ENCODE measurements at places on chromosomes 6 and 20.

DNA sequence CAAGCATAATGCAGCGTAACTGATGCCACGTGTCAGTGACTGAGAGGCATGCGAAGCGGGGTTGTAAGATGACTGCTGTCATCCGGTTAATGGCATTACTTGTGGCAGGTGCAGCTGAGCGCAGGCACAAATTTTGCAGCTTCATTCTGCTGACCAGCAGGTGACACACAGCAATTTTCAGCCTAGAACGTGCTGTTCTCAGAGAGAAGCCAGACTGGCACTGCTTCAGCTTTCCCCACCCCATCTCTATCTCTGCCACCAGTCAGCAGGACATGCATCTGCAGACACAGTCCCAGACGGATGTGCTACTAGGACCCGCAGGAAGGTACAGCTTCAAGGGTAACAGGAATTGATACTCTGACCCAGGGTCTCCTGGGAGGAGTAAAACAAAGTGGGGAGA, 221.8 kb downstream of the KIF16B start:
- no peak for DNase-seq

- no peak for DNase-seq
These were observed 98.2 kb upstream of the HDGFL1 start for GRCh38 chr6:22471132-22471690.

DNA sequence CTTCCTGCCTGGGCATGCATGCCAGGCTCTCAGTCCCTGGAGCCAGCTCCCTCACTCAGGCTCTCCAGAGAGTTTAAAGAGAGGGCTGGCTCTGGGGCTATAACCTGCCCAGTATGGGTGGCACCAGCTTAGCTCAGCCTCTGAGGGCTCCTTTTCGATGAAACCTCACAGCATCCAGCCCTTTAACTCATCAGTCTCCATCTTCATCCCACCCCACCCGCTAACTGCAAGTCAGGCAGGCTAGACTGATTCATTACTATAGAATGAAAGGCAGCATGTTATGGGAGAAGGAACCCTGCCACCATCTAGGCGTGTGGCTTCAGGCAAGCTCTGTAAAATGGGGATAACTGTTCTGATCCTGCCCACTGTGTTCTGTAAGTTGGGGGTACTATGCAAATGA, 53.5 kb downstream of the RAB44 start:
- DNase-seq: no peak

- no peak for DNase-seq
These were observed 201.1 kb downstream of the OGFRL1 start for GRCh38 chr6:71489736-71490135.

DNA sequence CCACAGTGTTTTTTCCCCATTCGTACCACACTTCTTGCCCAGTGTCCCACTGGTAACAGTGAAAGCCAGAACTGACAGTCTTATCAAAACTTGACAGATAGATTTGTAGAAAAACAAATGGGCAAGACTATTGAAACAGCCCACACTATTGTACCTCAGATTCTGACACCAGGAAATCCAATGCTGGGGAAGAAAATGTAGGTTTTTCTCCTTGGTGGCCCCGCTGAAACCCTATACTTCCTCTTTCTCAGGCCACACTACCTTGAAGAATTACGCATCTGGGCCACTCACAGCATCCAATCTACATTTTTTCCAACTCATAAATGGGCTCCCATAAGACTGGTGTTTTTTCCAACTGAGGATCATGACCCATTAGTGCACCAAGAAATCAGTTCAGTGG, 90.9 kb upstream of the HDDC2 start:
- DNase-seq: no peak

DNA sequence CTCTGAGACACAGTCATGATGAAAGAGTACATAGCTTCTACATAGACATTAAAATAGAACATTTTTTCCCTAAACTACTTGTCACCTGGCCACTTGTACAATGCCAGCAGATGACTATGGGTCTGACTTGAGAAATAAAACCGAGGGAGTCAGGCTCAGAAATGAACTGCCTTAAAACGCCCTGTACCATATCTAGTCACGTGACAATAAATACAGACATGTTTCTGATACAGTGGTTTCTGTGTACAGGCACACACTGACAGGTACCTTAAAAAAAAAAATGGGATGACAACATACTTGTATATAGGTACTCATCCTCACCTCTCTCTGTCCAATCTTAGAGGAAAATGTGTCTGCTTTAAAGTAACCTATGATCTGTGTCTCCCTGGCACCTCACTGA, 144.1 kb downstream of the SH3BGRL2 start:
- no peak for DNase-seq

- DNase-seq: no peak
These were observed 50.0 kb downstream of the CNKSR3 start for GRCh38 chr6:154460306-154461071.

DNA sequence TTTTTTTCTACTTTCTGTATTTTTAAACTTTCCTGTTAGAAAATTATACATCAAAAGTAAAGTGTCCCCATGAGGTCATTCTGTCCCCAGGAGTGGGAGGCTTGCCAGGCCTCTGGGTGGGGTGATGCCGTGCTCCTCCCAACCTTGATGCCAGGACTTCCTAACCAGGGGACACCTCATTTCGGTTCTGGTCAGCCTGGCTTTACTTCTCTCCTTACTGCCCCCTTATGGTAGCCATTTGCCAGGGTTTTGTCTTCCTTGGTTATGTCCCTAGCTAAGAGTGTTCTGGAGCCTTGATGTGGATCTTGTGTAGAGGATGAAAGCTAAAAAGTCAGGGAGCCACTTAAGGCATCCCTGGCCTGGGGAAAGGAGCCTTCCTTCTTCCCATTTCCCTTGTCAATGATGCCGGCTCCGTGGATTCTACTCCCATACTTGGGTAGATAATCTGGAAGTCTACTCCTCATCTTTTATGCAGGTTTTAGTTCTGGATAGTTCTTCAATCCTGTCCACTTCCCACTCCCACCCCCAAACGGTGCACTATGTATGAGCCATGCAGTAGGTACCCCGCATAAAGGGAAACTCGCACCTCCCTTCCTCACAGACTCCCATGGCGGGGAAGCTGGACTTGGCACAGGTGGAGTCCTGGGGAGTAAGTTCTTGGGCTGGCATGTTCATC, 164.1 kb upstream of the SALL4 start:
- no peak for DNase-seq

GRCh38 chr6:146909376-146909775, 294.8 kb upstream of the STXBP5 start:
- no peak for DNase-seq

DNA sequence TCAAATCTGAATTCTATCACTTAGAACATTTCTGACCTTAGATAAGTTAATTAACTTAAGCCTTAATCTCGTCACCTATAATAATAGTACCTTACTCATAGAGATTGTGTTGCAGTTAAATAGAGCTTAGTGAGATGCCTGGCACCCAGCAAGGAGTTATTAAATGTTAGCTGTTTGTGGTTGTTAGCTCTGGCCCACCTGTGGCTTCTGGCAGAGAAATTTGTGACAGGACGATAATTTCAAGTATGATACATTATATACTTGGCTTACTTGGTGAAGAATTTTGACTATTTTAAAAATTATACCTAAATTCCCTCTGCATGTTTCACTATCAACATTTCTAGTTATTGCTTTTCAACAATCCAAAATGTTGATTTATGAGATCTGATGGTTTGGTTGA, 102.9 kb upstream of the CEP162 start:
- DNase-seq: no peak

DNA sequence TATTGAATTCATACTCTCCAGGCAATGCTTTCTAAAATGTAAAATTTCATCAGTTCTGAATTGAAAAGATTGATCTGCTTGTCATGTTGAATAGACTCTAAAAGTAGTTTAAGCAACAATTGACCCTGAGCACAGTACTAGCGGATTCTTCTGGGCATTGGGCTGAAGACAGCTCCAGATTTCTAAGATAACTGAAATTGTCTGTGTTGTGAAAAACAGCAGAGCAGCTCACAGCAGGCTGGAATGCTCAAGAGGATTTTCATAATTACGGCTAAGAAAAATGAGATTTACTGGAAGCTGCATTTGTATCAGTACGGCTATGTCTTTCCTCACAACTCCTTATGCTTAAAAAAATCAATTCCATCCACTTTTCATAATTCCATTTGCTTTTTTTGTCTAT, 373.7 kb downstream of the HACE1 start:
- no peak for DNase-seq

DNA sequence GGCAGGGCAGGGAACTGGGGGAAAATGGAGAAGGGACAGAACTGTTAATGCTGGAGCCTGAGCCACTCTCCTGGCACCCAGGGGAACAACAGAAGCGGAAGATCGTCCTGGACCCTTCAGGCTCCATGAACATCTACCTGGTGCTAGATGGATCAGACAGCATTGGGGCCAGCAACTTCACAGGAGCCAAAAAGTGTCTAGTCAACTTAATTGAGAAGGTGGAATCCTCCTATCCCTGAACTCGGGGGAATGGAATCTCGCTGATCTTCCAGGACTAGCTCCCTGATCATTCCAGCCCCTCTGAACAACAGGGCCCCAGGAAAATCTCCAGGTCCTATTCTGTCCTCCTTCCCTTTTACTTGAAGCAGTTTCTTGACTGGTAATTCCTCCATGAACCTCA, 2.0 kb downstream of the CFB start:
- DNase-seq: no peak

GRCh38 chr6:90955246-90955645, 368.4 kb upstream of the MAP3K7 start:
- no peak for DNase-seq

GRCh38 chr20:33601861-33602260, 60.3 kb upstream of the C20orf144 start:
- no peak for DNase-seq

DNA sequence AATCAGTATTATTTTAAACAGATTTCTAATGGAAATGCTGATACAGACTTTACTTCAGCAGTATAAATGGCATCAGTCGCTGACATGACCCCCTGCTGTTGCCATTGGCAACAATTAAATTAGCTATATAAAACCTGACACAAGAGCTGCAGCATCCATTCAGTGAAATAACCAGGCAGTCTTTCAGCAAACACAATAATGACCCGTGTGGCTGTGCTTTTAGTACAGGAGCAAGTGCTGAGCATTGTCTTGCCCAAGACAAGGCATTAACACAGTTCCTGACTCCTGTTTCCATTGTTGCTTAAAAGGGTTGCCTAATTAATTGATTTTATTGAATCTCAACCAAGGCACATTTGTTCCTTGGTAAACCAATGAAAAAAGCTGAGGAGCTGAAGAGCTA, 382.1 kb downstream of the HACE1 start:
- no peak for DNase-seq

DNA sequence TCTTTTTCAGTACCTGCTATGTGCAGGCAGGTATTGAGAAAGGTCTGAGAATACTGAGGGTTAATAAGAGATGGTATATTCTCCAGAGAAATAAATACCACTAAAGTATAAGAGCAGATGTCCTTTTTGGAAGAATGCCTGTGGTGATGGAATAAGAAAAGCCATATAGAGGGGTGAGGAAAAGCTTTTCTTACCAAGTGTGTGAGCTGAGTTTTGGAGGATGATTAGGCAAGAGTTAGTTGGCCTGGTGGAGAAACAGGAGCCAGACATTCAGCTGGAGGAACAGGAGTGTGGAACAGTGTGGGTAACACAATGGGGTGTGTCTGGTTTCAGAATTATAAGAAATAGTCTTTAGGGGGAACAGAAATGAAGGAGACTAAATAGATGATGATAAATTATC, 19.9 kb downstream of the ZNF451 start:
- no peak for DNase-seq

DNA sequence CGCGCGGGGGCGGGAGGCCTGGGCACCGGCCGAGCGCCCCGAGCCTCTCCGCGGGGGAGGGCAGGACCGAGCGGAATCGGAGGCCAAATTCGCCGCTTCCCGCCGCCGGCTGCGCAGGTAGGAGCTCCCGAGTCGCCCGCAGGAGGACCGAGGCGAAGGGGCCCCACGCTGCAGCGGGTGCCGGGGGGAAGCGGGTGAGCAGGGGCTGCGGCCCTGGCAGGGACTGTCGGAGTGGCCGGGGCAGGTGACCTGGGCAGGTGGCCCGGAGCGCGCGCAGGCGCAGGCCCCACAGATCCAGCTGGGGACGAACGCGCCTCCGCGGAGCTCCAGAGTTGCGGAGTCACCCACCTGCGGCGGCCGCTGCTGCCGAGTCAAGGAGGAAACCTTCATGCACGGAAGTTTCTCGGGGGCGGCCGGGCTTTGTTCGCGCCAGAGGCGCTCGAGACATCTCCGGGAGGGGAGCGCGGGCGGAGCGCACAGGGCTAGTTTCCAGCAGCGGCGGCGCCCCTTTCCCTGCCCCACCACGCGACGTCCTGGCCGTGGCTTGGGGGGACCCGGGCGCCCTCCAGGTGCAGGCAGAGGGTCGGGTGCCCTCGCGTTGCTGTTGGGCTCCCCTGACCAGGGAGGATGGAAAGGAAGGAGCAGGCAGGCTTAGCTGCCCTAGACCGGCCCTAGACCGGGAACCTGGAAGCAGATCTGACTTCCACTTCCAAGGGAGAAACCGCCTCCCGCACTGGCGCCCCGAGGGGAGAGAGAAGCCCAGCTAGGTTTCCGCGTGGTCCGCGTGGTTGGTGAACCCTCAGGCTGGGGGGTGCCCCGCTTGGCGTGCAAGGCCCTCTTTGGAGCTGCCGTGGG, 590 bp downstream of the SLCO4A1 start:
- peak; percentile 41 for DNase-seq

DNA sequence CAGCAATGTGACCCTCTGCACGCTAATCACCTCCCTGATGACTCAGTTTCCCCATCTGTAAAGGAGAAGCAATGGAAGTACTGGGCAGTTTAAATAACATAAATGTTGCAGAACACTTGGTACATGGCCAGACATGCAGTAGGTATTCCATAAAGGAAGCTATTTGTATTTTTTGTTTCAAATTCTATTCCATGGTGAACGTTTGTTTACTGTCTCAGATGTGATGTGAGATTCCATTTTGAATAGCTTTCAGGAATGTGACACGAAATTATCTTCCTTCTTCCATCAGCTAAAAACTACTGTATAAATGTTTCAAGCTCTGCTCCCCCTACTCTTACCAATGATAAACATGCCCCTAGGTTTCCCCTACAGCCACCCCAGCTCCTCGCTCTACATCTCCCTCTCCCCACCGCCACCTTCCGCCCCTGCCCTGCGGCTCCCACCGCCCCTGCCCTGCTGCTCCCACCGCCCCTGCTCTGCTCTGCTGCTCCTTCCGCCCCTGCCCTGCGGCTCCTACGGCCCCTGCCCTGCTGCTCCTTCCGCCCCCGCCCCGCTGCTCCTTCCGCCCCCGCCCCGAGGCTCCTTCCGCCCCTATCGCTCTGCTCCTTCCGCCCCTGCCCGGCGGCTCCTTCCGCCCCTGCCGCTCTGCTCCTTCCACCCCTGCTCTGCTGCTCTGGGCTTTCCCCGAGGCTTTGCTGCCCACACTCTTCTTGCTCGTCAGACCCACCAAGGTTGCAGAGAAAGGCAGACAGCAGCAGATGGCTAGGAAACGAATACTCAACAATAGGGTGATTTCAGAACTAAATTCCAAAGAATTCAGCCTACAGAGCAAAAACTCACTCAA, 78.9 kb downstream of the THBS2 start:
- DNase-seq: no peak

DNA sequence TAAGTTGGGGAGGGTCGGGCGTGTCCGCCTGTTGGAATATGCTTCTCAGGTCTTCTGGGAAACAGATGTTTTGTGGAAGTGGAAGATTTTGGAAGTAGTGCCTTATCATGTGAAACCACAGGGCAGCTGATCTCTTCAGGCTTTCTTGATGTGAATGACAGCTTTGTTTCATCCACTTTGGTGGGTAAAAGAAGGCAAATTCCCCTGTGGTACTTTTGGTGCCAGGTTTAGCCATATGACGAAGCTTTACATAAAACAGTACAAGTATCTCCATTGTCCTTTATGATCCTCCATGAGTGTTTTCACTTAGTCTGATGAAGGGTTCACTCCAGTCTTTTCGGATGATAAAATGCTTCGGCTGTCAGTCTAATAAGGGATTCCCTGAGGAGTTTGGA, 4.6 kb downstream of the IRF4 start:
- no peak for DNase-seq
